ENCODE measurements at places on chromosomes 12 and 14.
A peak's percentile ranks its signal among the peaks of the same experiment; 100 is the strongest.

DNA sequence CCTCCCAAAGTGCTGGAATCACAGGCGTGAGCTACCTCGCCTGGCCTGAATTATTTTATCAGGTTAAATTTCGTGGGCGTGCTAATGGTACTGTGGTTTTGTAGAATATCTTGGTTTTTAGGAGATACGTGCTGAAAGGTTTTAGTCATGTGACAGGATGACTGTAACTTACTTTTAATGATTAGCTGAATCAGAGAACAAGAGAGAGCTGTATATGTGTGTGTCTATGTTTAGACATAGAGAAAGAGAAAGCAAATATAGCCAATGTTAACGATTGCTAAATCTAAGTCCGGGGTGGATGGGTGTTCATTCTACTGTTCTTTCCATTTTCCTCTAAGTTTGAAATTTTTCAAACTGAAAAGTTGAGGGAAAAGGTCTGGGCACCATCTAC, 9.2 kb upstream of the PNMA1 start:
- no peak for DNase-seq

DNA sequence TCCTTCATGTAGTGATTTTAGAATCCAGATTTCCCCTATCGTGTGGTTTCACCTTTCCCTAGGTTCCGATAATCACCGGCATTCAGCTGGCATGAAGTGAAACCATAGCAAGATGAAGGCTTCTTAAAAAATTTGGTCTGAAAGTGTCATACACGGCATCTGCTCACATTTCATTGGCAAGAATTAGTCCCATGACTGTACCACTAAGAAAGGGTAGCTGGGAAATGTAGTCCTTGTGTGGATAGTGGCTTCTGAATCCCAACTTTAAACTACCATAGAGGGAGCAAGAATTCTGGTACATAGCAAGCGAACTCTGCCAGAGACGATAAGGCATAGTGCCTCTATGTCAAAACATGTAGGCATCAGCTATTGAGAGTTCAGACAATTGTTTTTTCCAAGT, 360.1 kb upstream of the TBX3 start:
- DNase-seq = no peak

GRCh38 chr14:51004801-51005526, 60.7 kb upstream of the PYGL start:
- DNase-seq = no peak

DNA sequence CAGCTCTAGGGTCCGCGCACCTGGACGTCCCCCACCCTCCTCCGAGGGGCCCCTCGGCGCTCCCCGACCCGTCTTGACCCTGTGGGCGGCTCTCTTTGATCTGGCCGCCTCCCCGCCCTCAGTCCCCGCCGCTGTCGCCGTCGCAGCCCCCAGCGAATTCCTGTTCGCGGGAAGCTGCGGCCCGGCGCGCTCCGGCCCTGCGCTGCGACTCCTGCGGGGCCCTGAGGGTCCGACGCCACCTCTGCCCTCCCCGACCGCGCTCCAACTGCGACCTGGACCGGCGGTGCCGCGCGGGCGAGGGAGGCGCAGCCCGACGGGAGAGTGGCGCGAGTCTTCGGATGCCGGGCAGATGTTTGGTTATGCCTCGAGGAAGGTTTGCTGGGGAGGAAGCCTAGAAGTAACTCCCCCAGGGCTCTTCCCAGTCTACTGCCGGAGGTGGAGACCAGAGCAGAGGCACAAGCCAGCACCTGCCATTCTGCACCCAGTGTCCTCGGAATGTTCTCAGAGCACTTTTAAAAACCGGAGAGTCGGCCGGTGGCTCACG, 440 bp upstream of the ISM2 start:
- DNase-seq = no peak

GRCh38 chr12:6465467-6466183, 4.9 kb downstream of the VAMP1 start:
- peak; percentile 34 for DNase-seq

GRCh38 chr12:1435044-1435443, 159.3 kb downstream of the FBXL14 start:
- DNase-seq = no peak

DNA sequence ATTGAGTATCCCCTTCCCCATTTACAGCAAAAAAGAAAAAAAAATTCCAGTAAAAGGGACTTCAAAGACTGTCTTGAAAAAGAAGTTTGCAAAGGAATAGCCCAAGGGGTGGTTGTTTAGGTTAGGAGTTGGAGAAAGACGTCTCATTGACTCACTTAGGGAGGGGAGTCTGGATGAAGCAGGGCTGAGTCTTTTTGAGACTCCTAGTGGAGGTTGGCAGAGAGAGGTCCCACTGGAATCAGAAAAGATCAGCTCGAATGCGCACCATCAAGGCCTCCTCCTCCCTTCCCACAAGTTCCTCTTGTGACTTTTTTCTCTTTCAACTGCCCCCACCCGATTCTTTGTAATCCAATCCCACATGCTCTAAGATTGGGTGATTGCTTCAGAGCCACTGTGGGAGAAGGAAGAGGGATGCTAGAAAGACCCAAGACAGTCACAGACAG, 1.9 kb downstream of the ARHGEF40 start:
- peak; percentile 49 for DNase-seq

DNA sequence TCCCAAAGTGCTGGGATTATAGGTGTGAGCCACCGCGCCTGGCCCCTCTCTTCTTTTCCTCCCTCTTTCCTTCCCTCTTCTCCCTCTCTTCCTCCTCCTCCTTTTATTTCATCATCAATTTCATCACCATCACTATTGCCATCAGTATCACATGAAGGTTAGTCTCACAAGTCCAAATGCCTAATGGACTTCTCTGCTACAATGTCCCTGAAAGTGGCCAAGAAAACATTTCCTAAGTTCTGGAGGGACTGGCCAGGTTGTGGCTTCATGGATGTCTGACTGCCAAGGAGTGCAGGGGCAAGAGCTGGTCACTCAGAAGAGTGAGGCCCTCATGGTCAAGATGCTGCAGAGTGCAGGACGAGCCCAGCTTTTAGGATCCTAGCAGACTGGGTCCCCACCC, 97.6 kb downstream of the SYNE3 start:
- no peak for DNase-seq

GRCh38 chr14:84894254-84894653, 635.7 kb upstream of the FLRT2 start:
- no peak for DNase-seq

DNA sequence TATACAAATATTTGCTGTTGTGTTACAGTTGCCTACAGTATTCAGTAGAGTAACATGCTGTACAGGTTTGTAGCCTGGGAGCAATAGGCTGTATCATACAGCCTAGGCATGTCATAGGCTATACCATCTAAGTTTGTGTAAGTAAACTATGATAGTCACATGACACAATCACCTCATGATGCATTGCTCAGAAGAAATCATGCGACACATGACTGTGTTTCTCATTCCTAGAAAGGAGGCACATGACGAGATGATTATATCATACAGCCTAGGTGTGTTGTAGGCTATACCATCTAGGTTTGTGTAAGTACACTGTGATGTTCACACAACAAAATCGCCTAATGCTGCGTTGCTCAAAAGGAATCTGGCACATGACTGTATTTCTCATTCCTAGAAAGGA, 31.9 kb downstream of the NOPCHAP1 start:
- no peak for DNase-seq

GRCh38 chr12:14774906-14775635, 28.2 kb downstream of the WBP11 start:
- no peak for DNase-seq

GRCh38 chr14:61560323-61560722, 135.0 kb upstream of the HIF1A start:
- DNase-seq = no peak

DNA sequence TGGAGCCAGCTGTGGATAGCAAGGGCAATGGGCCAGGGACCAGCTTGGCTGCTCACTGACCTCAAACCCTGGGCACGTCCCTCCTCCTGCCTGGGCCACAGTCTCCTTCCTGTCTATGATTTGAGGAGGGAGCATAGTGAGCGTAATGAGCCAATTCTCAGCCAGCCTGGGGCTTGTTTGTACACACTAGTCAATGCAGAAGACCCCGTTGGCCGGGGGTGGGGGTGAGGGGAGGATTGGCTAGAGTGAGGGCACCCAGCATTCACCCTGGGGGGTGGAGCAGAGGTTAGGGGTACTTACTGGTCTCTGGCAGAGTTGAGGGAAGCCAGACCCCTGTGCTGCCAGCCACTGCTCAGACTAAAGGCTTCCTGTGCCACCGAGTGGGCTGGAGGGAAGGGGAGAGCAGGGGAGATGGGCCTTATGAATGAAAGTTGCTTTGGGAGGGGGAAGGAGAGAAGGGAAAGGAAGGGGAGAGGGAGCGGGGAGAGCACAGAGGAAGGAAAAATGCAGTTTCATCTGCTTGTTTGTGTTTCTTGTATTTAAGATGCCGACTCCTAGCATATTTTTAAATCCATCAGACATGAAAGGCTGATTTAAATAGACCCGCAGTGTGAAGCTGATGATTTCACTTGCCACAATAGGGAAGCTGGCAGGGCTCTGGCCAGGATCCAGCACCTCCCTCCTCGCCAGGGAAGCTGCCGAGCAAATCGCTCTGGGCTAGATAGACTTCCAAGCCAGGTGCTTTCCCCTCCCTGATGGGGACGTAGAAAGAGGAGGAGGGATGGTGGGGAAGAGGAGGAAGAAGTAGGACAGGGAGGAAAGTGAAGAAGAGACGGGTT, 114.0 kb downstream of the PRMT8 start:
- no peak for DNase-seq

- no peak for DNase-seq
Measured at GRCh38 chr12:5232826-5233500, 189.3 kb downstream of the KCNA5 start.

DNA sequence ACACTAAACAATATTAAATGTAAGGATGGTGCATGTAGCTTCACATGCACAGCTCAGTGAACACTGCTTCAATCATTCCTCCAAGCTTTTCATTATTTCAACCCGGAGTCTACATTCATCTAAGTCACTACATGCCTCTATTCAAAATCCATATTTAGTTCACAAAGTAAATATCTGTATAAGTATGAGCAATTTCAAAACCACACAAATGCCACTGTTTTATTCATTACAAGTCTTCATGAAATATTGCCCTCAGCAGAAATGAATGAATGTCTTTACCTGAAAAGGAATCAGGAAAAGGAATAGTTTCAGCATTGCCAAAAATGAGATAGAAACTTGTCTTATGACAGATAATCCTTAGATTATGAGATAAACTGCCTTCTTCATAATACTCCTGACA, 149.4 kb downstream of the SLC38A4 start:
- DNase-seq = no peak

- DNase-seq = no peak
Measured at GRCh38 chr12:79637093-79637492, 53.7 kb downstream of the PAWR start.

GRCh38 chr14:39268393-39268792, 34.7 kb downstream of the MIA2 start:
- no peak for DNase-seq

- no peak for DNase-seq
Measured at GRCh38 chr14:104593710-104594136, 10.8 kb downstream of the TMEM179 start.

DNA sequence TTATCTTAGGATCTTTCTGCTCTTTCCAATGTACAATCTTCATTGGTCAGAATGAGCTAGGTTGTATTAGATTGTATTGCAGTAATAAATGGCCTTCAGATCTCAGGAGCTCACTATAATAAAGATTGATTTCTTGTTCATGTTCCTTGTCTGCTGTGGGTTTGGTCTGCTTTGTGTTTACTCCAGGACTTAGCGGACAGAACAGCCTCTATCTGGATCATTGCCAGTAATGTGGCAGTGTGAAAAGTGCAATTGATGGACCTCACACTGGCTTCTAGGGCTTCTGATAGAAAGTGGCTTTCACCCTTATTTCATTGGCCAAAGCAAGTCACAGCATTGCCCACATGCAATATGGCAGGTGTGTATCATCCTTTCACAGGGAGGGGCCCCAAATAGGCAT, 81.2 kb downstream of the BTG1 start:
- DNase-seq = no peak

GRCh38 chr12:75872762-75873161, 158.8 kb downstream of the PHLDA1 start:
- no peak for DNase-seq

DNA sequence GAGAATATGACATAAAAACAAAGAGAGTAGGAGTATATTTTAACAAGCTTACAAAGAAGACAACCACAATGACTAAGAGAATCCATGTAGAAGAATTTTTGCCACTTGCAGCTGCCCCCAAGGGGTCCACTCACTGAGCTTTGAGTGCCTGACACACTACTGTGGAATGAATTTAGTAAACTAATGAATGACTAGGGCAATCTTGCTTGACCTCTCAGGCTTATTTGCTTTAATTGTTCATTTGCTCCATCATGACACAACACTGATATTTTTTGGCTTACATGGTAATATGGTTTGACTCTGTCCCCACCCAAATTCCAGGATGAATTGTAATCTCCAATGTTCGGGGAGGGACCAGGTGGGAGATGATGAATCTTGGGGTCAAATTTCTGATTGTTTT, 249.1 kb upstream of the FAR2 start:
- DNase-seq = no peak

DNA sequence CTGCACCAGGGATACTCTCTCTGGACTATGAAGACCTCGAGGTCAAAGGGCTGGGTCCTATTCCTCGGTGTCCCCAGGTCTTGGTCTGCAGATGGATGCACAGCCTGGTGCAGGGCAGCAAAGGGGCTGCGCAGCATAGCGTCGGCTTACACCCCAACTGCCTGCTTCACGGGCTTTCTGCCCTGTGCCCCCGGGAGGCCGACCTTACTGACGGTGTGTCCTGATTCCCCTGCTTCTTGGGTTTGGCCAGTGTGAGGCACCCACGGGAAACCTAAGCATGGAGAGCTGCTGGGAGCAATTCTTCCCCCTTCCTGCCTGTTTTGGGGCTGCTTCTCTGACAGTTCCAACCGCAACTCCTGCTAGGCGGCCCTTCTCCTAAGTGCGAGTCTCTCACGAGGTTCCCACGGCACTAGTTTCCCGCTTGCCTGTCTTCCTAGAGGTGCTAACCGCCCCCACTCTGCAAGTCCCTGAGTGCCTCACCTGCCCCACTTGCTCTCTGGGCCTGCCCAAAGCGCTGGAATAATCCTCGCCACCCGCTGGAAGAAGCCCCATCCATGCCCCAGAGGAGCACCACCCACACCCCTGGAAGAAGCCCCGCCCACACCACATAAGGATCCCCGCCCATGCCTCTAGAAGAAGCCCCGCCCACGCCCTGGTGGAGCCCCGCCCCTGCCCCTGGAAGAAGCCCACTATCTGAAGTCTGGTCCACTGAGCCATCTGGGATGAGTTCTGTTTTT, 54.0 kb downstream of the PRIMA1 start:
- no peak for DNase-seq

- DNase-seq = no peak
Measured at GRCh38 chr12:122486805-122487426, 13.8 kb downstream of the ZCCHC8 start.

- DNase-seq = no peak
Measured at GRCh38 chr12:130847112-130847511, 8.1 kb upstream of the STX2 start.

GRCh38 chr12:98771811-98772752, 127.0 kb downstream of the APAF1 start:
- DNase-seq = no peak

GRCh38 chr14:64549791-64550620, at the start of gene PPP1R36:
TSS of gene PPP1R36 (plus strand) at chr14:64549961. CDS start at chr14:64549998, 37 bp downstream.
- DNase-seq = no peak

DNA sequence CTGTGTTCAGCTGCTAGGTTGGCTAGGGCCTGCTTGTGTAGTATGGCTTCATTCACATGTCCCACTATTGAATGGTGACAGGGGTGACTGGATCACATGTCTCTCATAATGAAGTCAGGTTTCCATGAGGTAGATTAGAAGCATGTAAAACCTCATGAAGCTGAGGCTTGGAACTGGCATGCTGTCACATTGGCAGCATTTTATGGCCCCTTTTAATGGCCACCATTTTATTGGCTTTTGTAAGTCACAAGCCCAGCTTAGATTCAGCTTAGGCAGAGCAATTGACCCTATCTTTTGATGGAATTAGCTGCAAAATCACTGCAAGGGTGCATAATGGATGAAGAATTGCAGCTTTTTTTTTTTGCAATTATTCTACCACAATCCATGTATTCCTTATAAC, 583.5 kb downstream of the MED13L start:
- no peak for DNase-seq

Measured in KG1 (cell line).